ENCODE measurements at places on chromosomes 3 and 15. TPM values are rescaled to one million over a fixed set of nuclear protein-coding genes. Genes with fewer than 3 reads are reported as not detected.

Gene LMLN
- 7.4 TPM for total RNA-seq

Gene ALPK3
- total RNA-seq = 68.4 TPM

Gene RAB27A
- total RNA-seq = 12.4 TPM

Gene CLRN1
- total RNA-seq = not detected

Gene SI
- not detected for total RNA-seq

Gene TP63
- 0.39 TPM for total RNA-seq

Gene GPR176
- total RNA-seq = 24.0 TPM

Gene CADM2
- total RNA-seq = not detected

Gene NAALADL2
- total RNA-seq = 1.3 TPM

Gene IQCH
- total RNA-seq = 1.1 TPM

Gene NAA50
- 122 TPM for total RNA-seq

Gene SLC28A2
- not detected for total RNA-seq

Gene IL12A
- total RNA-seq = 4.6 TPM

Gene CDHR4
- total RNA-seq = not detected

Gene NRROS
- 16.4 TPM for total RNA-seq

Gene PPP1R14D
- not detected for total RNA-seq

Gene SLC12A8
- 1.4 TPM for total RNA-seq

Gene ALDH1A2
- total RNA-seq = 0.58 TPM

Gene STAC
- 7.4 TPM for total RNA-seq

Gene RRP9
- total RNA-seq = 13.5 TPM

Gene RYR3
- not detected for total RNA-seq

Gene RPN1
- total RNA-seq = 311 TPM
